ENCODE measurements at places on chromosomes 3 and 15.

- no peak for DNase-seq
Measured at GRCh38 chr3:159787794-159788205, 200.8 kb upstream of the IL12A start.

DNA sequence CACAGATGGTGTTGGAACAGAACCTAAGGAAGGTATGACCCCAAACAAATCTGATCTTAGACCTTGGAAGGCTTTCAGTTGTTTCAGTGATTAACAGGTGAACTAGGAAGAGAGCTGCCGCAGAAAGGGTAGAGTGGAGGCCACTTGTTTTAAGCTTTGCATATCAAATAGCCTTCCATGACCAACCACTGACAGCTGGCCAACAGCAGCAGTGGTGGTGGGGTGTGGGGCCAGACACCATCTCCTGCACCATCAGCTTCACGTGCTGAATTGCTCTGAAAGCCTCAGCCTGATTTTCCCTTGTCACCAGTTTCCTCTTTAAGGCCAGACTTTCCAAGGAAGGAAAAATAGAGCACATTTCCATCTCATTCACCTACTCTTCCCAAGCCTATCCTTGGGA, 16.6 kb upstream of the OSBPL11 start:
- DNase-seq = no peak

GRCh38 chr3:42815826-42816225, 6.6 kb downstream of the ACKR2 start:
- no peak for DNase-seq

- DNase-seq = no peak
Measured at GRCh38 chr15:85639752-85640381, 154.9 kb downstream of the KLHL25 start.

DNA sequence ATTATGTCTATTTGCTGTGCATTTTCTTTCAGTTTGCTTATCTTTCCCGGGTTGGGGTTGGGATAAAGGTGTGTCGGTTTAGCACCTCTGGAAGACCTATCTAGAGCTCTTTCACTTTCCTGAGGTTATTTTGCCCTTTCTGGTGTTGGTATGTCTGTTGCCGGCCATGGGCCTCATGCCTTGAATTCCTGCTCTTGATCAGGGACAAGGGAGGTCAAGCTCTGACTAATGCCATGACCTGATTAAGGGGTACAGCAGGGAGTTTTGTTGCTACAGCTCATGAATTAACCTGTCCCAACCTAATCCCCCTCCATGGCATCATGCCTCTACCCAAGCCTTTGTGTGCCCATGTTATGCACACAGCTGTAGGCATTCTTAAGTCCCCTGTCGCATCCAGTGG, 70.5 kb upstream of the GOLGA6B start:
- no peak for DNase-seq

GRCh38 chr3:25441234-25441856, 13.3 kb downstream of the RARB start:
- DNase-seq = no peak

DNA sequence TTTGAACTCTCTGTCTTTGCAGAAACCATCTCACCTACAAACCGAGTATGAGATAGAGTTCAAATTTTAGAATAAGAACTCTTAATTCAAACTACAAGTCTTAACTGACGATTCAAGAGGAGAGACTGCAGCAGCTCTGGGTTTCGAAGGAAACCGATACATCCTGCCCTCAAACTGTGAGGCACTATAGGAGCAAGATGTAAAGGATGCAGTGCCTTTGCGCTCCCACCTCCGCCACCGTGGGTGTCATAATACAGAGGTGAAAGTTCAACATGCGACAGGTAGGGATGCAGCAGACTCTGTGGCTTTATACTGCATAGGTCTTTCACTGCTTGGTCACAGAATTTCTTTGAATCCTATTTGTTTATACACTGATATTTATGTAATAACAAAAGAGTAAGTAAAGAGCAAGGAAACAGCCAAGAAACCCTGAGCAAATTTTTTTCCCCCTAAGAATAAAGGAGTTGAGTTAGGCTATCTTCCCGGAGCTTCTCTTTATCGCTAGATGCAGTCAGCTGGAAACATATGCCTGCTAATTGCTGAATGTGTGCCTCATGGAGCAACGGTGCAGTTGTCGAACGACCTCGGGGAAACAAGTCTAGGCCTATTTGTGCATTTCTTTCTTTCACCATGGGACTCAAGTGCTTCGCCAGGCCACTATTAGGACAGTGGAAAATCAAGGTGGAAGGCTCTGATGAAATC, 1097.6 kb upstream of the CFAP20DC start:
- no peak for DNase-seq

- DNase-seq = no peak
Measured at GRCh38 chr3:6120786-6121185, 740.1 kb upstream of the GRM7 start.

DNA sequence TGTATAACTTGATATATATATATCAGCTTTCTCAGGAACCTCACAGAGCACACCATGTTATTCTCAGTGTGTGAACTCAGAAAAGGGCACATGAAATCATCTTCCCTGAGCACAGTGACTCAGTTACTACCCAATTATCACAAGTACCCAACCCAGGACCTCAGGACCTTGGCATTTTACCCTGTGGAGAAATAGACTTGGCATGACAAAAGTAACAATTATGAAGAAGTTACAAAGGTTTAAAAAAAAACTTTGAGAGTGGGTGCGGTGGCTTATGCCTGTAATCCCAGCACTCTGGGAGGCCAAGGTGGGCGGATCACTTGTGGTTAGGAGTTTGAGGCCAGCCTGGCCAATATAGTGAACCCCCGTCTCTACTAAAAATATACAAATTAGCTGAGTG, 52.4 kb downstream of the ONECUT1 start:
- DNase-seq = no peak

- no peak for DNase-seq
Measured at GRCh38 chr15:35394416-35394815, 151.5 kb downstream of the DPH6 start.

DNA sequence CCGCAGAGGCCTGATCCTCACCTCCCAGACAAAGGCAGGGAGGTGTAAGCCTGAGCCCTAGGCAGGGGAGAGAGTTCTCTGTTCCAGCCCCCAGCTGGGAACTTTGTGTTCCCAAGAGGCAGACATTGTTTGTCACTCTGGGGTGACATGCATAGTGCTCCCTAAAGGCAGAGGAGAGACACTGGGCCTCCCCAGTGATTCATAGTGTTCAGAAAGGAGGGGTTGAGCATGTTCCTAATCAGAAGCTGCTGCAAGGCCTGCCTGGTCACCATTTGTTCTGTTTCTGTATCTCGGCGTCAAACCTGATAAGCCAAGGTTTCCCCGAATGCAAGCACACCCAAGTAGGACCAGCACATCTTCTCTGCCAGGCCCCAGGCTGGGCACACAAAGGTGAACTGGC, 24.0 kb upstream of the SLC6A6 start:
- DNase-seq = no peak

- DNase-seq = no peak
Measured at GRCh38 chr15:75008221-75008625, 12.9 kb downstream of the SCAMP5 start.

DNA sequence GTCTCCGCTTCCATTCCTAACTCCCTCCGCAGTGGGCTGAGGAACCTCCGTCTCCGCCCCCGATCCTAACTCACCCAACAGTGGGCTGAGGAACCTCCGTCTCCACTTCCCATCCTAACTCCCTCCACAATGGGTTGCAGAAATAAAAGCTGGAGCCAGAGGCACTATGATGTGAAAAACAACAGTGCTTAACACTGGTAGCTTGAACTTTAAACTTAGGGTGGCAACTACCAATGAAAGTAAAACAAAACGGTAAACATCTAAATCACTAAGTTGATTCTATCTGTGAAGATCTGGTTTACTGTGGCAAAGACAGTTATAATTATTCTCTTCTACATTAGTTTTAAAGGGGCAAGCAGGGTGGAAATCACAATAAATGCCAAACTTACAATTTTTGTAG, 25.9 kb upstream of the GP5 start:
- no peak for DNase-seq

DNA sequence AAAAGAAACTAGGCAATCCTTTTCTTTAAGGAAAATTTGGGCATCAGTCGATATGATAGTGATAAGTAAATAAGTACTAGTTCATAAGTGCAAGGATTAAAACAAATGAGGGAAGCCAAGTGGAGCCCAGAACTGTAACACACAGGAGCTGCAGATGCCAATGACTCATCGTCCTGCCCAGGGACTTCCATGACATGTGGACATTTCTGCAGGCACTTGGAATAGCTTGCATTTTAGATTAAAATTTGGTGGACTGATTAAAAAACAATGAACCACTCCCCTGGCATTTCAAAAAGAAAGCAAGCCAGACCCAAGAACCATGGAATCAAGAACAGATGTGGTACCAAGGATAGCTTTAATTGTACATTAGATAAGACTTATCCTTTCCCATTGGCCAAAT, 2.9 kb downstream of the SAMD7 start:
- no peak for DNase-seq

GRCh38 chr15:81106560-81106959, 27.5 kb upstream of the CFAP161 start:
- no peak for DNase-seq

GRCh38 chr15:67941648-67942310, 101.9 kb upstream of the RNU6-1 start:
- no peak for DNase-seq

GRCh38 chr3:98531622-98532274, at the start of gene GPR15:
Gene GPR15, plus strand, starts transcription at chr3:98531978. Its CDS starts 56 bp downstream, at chr3:98532034.
- DNase-seq = no peak

GRCh38 chr3:152379415-152380042, 110.8 kb downstream of the MBNL1 start:
- no peak for DNase-seq

GRCh38 chr3:95311272-95311671, 1248.4 kb downstream of the NSUN3 start:
- no peak for DNase-seq

DNA sequence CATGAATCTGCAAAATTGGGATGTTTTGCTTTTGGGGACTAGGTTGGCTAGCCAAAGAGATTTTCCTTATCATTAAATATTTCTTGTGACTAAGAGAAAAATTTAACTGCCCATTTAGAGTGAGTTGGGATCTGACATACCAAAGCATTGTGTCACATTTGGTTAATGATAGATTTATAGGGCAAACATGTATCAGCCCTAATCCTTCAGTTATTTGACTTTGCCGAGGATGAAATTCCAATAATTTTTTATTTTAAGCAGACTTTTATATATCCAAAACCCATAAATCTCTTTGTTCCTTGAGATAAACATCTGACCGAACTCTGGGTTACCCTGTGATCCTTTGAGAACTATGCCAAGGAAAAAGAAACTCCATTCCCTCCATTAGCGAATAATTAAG, 218.9 kb downstream of the CDIN1 start:
- no peak for DNase-seq

DNA sequence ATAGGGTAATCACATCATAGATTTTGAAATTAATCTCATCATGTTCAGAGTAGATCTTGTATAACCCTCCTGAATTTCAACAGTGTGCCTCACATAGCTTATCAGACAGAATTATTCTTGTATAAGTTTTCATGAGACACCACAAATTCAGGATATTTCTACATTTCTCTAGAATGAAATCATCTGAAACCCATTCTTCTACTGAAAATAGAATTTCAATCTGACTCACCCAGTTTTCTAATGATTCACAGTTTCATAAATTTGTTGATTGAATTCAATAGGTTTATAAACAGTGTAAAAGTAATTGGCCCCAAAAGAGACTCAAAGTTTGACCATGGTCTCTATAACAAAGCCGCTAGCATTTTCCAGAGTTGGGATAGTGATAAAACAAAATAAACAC, 1082.6 kb upstream of the EPHA6 start:
- no peak for DNase-seq

- DNase-seq = no peak
Measured at GRCh38 chr3:71778353-71778752, 6.6 kb downstream of the PROK2 start.

GRCh38 chr3:197165890-197166289, 132.5 kb downstream of the DLG1 start:
- no peak for DNase-seq

DNA sequence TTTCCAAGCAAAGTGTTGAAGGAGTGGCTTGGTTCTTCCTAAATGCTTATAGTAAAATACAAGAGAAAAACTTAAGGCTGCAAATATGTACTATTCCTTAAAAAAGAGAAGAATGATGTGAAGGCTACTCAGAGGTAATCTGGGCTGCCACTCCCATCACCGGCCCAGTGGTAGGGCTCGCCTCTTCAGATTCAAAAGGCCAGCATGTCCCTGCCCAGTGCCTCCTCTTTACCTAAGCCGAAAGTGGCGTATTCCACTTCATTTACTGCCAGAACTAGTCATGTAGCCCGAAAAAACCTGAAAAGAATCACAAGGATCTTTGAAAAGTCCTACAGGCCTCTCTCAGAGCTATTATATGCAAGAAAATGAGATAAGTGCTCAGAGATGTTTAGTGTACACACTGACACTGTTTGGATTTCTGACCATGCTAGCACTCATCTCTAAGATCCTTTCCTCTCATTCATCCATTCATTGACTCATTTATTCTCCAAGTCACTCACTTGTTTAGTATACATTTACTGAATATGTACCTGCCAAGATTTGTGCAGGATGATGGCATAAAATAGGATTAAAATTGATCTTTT, 373.3 kb upstream of the THBS1 start:
- no peak for DNase-seq

- peak; percentile 87 for DNase-seq
Measured at GRCh38 chr15:78872155-78872971, at the start of gene MORF4L1. Gene MORF4L1, plus strand, starts transcription at chr15:78872890. Its CDS starts 128 bp downstream, at chr15:78873018.

DNA sequence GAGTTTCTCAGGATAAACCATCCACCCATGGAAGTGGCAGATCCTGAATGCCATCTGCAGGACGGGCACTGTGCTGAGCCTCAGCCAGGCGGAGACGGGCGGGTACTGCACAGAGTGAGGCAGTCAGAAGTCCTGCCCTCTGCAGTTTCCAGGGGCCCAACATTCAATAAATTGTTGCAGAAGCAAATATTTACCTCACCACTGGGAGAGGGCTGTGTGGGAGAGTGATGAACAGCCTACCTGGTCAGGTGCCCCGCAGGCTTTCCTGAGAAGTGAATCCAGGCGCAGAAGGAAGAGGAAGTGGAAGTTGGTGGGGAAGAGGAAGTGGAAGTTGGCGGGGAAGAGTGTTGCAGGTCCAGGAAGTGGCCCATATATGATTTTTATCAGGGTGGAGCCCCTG, 100.8 kb downstream of the SLCO3A1 start:
- DNase-seq = no peak

DNA sequence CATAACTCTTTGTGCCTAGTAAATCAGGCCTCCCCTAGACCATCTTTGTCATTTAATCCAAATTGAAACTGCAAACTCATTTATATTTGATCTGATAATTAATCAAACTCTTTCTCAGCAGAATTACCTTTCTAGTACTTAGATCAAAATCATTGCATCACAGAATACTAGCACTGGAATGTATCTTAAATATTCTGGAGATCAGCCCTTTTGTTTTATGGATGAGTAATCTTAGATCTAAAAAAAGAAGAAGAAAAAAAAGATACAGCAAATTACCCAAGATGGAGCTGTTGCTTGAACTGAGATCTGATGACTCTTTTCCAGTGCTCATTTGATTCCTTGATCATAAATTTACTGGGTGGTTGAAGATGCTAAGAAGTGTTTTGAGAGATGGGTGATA, 47.9 kb downstream of the NAALADL2 start:
- no peak for DNase-seq
